NCI-H1105 treated with DMSO at 0.1 percent for 48 hours (cell line): ENCODE measurements at places on chromosomes 5 and 9.

- no peak for DNase-seq
These were observed 1.3 kb downstream of the BRD9 start for GRCh38 chr5:891117-891836.

- no peak for DNase-seq
These were observed 314.0 kb downstream of the NDUFS4 start for GRCh38 chr5:53874409-53874808.

- no peak for DNase-seq
These were observed 147.0 kb downstream of the GLIS3 start for GRCh38 chr9:4152876-4153275.

GRCh38 chr5:136015003-136015375 lies 13.8 kb upstream of the TGFBI start:
- no peak for DNase-seq

GRCh38 chr5:85515588-85515987 lies 1102.2 kb upstream of the COX7C start:
- no peak for DNase-seq

DNA sequence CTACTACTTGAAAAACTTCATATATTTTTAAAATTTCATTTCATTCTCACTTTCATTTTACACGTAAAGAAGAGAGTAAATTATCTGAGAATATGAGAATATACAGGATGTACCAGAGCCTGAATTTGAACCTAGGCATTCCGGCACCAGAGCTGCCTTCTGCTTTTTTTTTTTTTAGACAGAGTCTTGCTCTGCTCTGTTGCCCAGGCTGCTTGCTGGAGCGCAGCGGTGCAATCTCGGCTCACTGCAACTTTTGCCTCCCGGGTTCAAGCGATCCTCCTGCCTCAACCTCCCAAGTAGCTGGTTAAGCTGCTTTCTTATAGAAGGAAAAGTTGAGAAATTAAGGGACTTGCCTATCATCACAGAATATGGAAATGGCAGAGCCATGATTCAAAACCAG lies 540.1 kb downstream of the EBF1 start:
- no peak for DNase-seq

- DNase-seq, result no peak
These were observed 71.9 kb upstream of the OLFM1 start for GRCh38 chr9:135015565-135015964.

- DNase-seq, result no peak
These were observed 14.6 kb downstream of the ZNF883 start for GRCh38 chr9:112997236-112997941.

DNA sequence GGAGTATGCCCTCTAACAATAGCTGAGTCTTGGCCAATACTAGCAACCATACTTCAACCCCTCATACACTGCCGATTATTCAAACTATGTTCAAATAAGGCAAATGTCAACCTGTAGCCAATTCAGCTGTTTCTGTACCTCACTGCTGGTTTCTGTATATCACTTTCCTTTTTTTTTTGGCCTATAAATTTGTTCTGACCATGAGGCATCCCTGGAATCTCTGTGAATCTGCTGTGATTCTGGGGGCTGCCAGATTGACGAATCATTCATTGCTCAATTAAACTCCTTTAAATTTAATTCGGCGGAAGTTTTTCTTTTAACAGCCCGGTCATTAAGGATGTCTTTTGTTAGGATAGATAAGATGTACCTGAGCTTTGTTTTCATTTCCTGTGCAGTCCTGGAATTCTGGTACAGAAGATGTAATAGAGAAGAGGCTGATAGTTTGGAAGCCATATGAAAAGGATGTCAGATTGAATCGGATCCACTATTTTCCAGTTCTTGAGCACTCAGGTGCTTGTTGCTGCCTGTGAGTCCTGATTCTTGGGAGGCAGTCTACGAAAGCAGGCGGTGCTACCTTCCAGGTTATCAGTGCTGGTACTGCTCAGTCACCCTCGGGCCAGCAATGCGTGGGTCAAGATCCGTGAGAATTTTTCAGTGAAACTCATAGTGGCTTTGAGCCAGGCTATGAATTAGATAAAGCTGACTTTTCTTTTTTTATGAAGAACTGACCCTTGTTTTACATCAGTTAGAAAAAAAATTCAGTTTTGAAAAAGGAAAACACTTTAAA lies 106.2 kb upstream of the TUT7 start:
- no peak for DNase-seq

- DNase-seq, result no peak
These were observed 161.3 kb upstream of the IRX2 start for GRCh38 chr5:2912741-2913140.

DNA sequence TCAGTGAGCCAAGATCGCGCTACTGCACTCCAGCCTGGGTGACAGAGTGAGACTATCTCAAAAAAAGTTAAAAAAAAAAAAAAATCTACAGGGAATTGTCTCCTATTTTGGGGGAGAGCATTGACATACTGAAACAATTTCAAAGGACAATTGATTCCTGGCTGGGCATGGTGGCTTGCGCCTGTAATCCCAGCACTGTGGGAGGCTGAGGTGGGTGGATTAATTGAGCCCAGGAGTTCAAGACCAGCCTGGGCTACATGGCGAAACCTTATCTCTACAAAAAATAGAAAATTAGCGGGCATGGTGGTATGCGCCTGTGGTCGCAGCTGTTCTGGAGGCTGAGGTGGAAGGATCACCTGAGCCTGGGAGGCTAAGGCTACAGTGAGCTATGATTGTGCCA lies 30.6 kb downstream of the GPR107 start:
- no peak for DNase-seq
